ENCODE measurements at places on chromosomes 13 and 19. TPM values are rescaled to one million over a fixed set of nuclear protein-coding genes. Genes with fewer than 3 reads are reported as not detected.

GRCh38 chr13:84677836-84678235, 795.6 kb upstream of the SLITRK1 start:
- DNase-seq: no peak

DNA sequence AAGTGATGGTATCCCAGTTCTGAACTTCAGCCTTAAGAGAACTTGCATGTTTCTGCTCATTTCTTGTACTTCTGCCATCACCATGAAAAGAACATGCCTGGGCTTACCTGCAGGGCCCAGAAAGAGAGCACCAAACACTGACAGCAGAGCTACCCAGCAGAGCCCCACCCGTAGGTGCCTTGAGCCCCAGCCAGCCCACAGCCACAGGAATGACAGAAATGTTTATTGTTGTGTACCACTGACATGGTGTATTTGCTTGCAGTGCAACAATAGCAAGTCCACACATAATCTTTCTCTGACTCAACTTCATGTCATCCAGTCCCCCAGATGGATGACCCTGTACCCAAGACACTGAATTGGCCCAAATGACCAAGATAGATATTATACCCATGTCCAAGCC, 195.2 kb downstream of the TSHZ3 start:
- no peak for DNase-seq

The RASIP1 gene
- 25.4 TPM for total RNA-seq

The KCNN4 gene
- total RNA-seq: 9.6 TPM

DNA sequence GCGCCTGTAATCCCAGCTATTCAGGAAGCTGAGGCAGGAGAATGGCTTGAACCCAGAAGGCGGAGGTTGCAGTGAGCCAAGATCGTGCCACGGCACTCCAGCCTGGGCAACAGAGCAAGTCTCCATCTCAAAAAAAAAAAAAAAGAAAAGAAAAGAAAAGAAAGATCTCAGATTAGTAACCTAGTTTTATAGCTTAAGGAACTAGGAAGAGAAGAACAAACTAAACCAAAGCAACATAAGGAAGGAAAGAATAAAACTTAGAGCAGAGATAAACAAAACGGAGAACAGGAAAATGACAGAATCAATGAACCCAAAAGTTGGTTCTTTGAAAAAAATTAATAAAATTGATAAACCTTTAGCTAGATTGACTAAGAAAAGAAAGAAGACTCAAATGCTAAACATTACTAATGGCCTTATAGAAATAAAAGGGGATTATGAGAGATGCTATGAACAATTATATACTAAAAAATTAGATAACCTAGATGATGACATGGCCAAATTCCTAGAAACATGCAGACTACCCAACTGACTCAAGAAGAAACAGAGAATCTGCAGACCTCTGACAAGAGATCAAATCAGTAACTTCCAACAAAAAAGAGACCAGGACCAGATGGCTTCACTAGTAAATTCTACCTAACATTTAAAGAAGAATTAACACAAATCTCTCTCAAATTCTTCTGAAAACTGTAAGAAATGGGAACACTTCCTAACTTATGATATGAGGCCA, 68.2 kb downstream of the CDADC1 start:
- DNase-seq: no peak

The IGFL3 gene
- total RNA-seq: not detected

DNA sequence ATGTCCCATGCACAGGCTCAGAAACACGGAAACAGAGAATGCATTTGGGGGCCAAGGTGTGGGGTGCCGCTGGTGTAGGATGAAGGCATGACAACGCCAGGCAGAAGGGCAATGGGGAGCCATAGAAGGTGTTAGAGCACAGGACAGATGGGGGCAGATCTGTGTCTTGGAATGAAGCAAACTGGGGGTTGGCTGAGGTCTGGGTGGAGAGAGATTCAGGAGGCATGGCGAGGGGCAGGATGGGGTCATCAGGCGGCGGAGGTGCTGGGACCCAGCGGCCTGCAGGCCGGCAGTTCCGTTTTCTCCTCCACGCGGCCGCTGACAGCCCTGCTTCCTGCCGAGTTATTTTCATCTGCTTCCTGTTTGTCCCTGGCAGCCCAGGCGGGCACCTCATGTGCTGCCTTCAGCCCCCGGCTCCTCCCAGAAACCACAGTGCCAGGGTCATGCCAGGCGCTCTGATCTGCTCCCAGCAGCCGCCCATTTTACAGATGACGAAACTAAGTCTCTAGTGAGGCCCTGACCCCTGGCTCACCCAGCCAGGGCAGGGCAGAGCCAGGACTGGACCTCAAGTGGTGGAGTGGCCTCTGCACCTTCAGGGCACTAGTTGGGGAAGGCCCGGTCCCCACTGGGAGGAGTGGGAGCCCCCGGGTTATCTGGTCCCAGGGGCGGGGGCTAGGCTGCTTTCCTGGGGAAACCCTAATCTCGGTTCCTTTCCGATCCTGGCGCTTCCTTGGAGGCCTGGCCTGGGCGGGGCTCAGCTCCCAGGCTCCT, 2.2 kb downstream of the ARHGAP45 start:
- peak; percentile 95 for DNase-seq

The CRLF1 gene
- total RNA-seq: 22.5 TPM

GRCh38 chr13:25945596-25945995, 106.2 kb downstream of the SHISA2 start:
- no peak for DNase-seq

GRCh38 chr13:104593693-104594092, 1527.5 kb upstream of the SLC10A2 start:
- DNase-seq: no peak

The POU2F2 gene
- 10.0 TPM for total RNA-seq

The ATP4A gene
- not detected for total RNA-seq

- DNase-seq: no peak
These were observed 7.6 kb downstream of the COL4A2 start for GRCh38 chr13:110314516-110315245.

- no peak for DNase-seq
These were observed 12.9 kb upstream of the GARIN5A start for GRCh38 chr19:50489461-50490011.

- DNase-seq: no peak
These were observed 34.7 kb upstream of the CASP14 start for GRCh38 chr19:15014579-15014978.

DNA sequence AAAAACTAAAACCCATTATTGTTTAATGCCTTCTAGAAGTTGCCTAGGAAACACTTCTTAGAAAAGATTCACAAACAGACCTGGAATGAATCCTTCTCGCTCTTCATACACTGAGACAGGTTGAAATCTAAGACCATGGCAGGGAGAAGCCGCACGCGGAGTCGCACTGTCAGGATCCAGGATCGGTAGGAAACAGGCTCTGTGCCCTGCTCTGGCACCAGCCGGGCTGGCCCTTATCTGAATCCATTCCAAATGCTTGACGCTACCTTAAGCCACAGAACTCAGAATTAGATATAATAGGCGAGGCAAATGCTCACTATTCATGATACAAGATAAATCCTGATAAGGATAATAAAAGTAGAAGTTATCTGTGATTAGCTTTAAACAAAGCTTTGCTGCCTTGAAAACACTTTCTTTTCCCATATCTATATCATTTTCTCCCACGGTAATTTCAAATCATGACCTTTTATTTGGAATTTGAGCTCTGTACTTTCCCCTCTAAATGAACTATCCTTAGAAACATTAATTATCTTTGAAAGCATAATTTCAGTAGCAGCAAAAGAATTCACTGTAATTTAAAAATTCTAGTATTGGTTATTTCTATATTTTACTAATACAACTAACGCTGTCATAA, 385.6 kb downstream of the IRS2 start:
- no peak for DNase-seq

The PCDH20 gene
- 2.7 TPM for total RNA-seq

- DNase-seq: no peak
These were observed 492.9 kb downstream of the PCDH20 start for GRCh38 chr13:60922576-60923231.

GRCh38 chr13:46492946-46493345, 60.0 kb upstream of the LRCH1 start:
- DNase-seq: no peak

The THSD1 gene
- total RNA-seq: 10.8 TPM

- DNase-seq: no peak
These were observed 2.0 kb upstream of the LENG9 start for GRCh38 chr19:54465426-54466109.

GRCh38 chr13:75305059-75305458, 176.9 kb downstream of the TBC1D4 start:
- DNase-seq: no peak

DNA sequence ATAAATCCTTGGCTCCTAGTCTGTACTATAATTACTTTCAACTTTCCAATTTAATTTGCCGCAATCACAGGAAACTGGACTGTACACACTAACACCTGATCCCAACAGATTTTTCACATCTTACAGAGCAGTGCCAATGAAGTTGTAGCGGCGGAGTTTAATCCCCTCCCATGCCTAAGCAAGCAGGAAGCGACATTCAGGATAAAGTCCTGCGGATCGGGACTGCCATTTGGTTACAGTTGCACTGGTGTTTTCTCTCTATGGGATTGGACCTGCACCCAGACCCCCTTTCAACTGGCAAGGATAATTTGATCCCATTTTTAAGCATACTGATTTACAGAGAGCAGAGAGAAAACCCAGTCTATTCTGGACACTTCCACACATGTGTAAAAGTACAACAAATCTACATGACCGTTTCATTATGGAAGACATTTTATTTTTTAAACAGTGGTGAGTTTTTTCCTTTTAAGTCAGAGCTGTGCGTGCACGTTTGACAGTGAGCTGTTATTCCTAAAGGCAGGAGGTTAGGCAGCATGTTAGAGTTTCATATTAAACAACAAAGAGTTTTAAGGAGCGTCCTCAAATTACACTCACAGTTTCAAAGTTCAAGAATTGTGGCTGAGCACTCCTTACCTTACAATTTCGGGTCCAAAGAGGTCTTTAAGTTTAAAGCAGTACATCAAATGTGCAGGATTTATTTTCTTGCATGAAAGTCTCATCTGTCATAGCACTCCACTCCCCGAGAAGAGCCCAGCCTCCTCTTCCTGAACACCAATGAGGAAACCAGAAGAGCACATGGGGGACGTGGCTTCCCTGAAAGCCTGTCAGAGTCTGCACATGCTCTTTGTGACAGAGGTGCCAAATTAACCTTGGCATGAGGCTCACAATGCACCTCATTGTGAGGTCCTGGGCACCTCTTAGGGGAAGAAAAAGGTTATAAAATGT, 141.6 kb upstream of the RFC3 start:
- peak; percentile 54 for DNase-seq

The LRRC63 gene
- total RNA-seq: 0.65 TPM

DNA sequence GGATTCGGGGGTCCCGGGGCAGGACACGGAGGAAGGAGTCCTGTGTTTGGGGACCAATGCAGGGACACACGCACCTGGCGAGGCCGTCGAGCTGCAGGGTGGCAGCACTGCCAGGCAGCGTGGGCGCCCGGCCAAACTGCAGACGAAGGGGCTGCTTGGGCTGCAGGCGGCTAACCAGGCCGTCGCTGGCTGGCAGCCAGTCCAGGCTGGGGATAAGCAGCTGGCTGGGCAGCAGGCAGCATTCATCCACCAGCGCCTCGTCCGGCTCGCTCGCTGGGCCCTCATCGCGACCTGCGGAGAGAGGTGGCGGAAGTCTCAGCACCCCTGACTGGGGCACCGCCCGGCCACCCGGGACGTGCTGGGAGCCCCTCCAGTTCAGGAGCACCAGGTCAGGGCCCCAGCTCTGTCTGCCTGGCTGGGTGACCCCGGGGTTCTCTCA, 11.5 kb downstream of the CFD start:
- DNase-seq: no peak

DNA sequence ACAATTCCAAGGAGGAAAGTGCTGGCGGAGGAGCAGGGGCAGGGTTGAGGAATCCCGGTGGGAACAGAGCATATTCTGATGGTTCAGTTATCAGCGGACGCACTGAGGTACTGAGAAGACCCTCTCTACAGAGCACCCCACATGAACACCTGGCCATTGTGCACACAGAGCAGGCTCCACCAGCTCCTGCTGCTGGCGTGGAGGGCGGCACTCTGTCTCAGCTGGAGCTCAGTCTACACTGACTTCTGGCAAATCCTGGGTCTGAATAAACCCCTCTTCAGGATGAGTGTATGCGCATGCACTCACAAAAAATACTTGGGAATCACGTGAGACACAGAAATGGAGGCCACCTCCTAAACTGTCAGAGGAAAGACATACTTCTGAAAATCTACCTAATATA, 114.4 kb upstream of the IRS2 start:
- DNase-seq: no peak

- no peak for DNase-seq
These were observed 24.5 kb downstream of the CFAP97D2 start for GRCh38 chr13:114203536-114203935.

- no peak for DNase-seq
These were observed 193.8 kb downstream of the KATNAL1 start for GRCh38 chr13:30113551-30113950.

DNA sequence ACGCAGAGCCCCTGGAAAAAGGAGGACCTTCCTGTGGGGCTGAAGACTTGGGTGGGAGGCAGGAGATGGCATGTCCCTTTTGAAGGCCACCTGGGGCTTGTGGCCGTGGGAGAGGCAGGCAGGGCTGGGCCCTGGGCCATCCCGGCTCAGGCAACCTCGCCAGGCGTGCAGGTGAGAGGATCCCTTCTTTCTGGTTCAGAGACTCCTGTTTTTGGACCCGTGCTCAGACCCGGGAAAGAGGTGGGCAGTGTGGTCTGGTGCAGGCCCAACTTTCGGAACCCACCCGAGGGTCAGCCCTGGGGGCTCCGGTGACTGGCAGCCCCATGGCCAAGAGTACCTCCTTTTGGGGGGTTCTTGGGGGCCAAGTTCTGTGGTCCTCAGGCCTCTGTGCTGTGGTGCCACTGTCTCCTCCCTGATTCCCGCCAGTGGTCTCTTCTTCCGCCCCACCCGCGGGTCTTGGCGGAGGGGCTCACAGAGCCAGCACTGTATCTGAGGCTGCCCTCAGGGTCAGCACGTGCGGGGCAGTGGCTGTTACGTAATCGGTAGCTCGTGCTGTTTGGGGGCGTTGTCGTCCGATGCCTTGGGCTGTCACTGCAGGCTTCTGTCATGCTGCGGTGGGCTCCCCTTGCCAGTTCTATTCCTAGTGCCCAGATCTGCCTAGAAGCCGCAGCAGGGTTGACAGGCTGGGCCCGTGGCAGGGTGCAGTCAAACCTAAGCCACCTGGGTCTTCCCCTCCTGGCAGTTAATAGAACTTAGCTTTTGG, 42.7 kb downstream of the KDM4B start:
- DNase-seq: no peak

- no peak for DNase-seq
These were observed 11.3 kb downstream of the C19orf25 start for GRCh38 chr19:1467490-1468273.

- no peak for DNase-seq
These were observed 652 bp downstream of the CHERP start for GRCh38 chr19:16541526-16542044.

GRCh38 chr13:109396266-109396665, 390.1 kb downstream of the IRS2 start:
- DNase-seq: no peak
